ENCODE measurements at places on chromosomes 11 and 22. TPM values are rescaled to one million over a fixed set of nuclear protein-coding genes. Genes with fewer than 3 reads are reported as not detected.

- no peak overlapping the region for H3K27ac ChIP-seq
- no peak for DNase-seq
- H3K27me3 ChIP-seq, result peaks cover 19% of the 10 kb centered on the region
- H3K4me3 ChIP-seq, result no peak overlapping the region
Observed at GRCh38 chr11:45754741-45755140, 50.2 kb upstream of the SLC35C1 start.

GRCh38 chr11:19604679-19605375 lies 107.8 kb upstream of the NAV2 start:
- no peaks in the 10 kb centered on the region for H3K36me3 ChIP-seq
- no peak overlapping the region for H3K27ac ChIP-seq
- DNase-seq, result no peak
- H3K4me3 ChIP-seq, result no peak overlapping the region
- peaks cover 8% of the 10 kb centered on the region for H3K27me3 ChIP-seq

DNA sequence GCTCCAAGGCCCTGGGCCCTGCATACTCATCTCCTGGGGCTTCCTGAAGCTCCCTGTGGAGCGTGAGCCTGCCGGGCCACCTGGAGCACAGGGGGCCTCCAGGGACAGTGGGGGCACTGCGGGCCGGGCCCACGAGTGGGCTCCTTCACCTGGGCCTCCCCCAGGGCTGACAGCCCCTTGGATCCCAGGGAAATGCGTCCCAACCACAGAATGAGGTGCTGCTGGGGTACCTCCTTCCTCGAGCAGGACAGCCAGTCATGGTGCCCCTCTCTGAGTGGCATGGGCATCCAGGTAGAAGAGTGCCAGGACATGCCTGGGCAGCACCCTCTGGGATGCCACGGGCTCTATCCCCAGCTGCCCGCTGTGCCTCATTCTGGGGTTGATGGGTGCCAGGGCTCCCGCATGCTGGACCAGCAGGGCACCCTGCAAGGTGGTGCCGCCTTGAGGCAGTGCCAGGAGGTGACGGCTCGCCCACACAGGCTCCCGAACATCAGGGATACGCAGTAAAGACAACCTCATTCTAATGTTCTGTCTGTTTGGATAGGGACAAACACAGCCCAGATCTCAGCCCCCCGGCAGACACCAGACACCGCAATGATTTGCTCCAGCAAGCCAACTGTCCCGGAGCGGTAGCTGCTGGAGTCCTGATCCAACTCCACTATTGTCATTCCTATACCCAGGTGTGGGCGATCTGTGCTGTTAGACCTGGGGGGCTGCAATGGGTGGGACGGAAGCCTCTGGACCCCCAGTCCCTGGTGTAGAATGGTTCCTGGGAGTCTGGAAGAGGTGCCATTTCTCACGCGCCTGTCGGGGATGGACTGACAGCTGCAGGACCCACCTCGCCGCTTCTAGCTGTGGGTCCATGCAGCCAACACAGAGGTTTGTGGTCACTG lies 25.8 kb downstream of the KRTAP5-5 start:
- no peaks in the 10 kb centered on the region for H3K36me3 ChIP-seq
- H3K27me3 ChIP-seq, result peaks cover 22% of the 10 kb centered on the region
- DNase-seq, result no peak
- H3K4me1 ChIP-seq, result peaks cover 10% of the 10 kb centered on the region
- H3K4me3 ChIP-seq, result no peak overlapping the region

- no peak for DNase-seq
- no peak overlapping the region for H3K27ac ChIP-seq
- no peak overlapping the region for H3K4me3 ChIP-seq
Observed at GRCh38 chr22:30824096-30824495, 129.4 kb downstream of the OSBP2 start.

DNA sequence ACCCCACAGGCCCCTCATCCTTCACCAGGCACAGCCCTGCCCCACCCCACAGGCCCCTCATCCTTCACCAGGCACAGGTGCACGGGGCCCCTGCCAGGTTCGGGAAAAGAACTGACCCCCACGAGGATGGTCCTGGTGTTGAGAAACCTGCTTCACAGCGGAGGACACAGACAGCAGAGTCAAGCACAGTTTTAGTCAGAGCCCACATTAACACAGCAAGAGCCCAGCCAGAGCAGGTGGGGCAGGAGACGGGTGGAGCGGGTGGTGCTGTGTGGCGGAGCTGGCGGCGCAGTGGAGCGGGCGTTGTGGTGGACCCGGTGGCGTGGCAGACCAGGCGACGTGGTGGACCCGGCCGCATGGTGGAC lies 1085.5 kb downstream of the BRD1 start:
- no peak overlapping the region for H3K27ac ChIP-seq
- no peak overlapping the region for H3K4me3 ChIP-seq
- H3K4me1 ChIP-seq, result no peaks in the 10 kb centered on the region
- H3K36me3 ChIP-seq, result no peaks in the 10 kb centered on the region
- no peaks in the 10 kb centered on the region for H3K27me3 ChIP-seq
- DNase-seq, result no peak

GRCh38 chr11:56140151-56140661 lies at the start of gene OR8J3:
Gene OR8J3, minus strand, starts transcription at chr11:56140201. Its CDS starts 2,483 bp downstream, at chr11:56137718.
- H3K27ac ChIP-seq, result no peak within 1 kb of the TSS
- H3K4me1 ChIP-seq, result no peaks in the 10 kb centered on the region
- no peaks in the 10 kb centered on the region for H3K36me3 ChIP-seq
- H3K27me3 ChIP-seq, result no peaks in the 10 kb centered on the region
- no peak for DNase-seq
- H3K4me3 ChIP-seq, result no peak within 1 kb of the TSS

The TOM1 gene
- total RNA-seq, result 38.4 TPM

The TLCD5 gene
- total RNA-seq, result 2.8 TPM

The XKR3 gene
- total RNA-seq, result 0.24 TPM

The RASSF10 gene
- total RNA-seq, result not detected

The SLC43A3 gene
- 169 TPM for total RNA-seq

The OR52I2 gene
- not detected for total RNA-seq

The DCHS1 gene
- 2.1 TPM for total RNA-seq

The POTEH gene
- total RNA-seq, result not detected

The PIK3IP1 gene
- 39.5 TPM for total RNA-seq

The GRM5 gene
- total RNA-seq, result not detected

All from activated T-cell treated with anti-CD3 and anti-CD28 coated beads, Interleukin-2, amount 50 U/mL, for 72 hours (primary cell).